ENCODE measurements at places on chromosomes 5 and 9. TPM values are rescaled to one million over a fixed set of nuclear protein-coding genes. Genes with fewer than 3 reads are reported as not detected.

- no peaks in the 10 kb centered on the region for H3K27me3 ChIP-seq
- H3K36me3 ChIP-seq = no peaks in the 10 kb centered on the region
- no peak overlapping the region for H3K4me3 ChIP-seq
These were observed 311.0 kb downstream of the AGTPBP1 start for GRCh38 chr9:85430659-85431338.

The RANBP17 gene
- total RNA-seq = 10.8 TPM

GRCh38 chr5:150500905-150501304 is 7.0 kb upstream of the NDST1 start:
- H3K27ac ChIP-seq = no peak overlapping the region
- H3K27me3 ChIP-seq = no peaks in the 10 kb centered on the region
- H3K4me3 ChIP-seq = no peak overlapping the region
- no peak for DNase-seq
- no peaks in the 10 kb centered on the region for H3K36me3 ChIP-seq
- H3K4me1 ChIP-seq = peaks cover 3% of the 10 kb centered on the region

DNA sequence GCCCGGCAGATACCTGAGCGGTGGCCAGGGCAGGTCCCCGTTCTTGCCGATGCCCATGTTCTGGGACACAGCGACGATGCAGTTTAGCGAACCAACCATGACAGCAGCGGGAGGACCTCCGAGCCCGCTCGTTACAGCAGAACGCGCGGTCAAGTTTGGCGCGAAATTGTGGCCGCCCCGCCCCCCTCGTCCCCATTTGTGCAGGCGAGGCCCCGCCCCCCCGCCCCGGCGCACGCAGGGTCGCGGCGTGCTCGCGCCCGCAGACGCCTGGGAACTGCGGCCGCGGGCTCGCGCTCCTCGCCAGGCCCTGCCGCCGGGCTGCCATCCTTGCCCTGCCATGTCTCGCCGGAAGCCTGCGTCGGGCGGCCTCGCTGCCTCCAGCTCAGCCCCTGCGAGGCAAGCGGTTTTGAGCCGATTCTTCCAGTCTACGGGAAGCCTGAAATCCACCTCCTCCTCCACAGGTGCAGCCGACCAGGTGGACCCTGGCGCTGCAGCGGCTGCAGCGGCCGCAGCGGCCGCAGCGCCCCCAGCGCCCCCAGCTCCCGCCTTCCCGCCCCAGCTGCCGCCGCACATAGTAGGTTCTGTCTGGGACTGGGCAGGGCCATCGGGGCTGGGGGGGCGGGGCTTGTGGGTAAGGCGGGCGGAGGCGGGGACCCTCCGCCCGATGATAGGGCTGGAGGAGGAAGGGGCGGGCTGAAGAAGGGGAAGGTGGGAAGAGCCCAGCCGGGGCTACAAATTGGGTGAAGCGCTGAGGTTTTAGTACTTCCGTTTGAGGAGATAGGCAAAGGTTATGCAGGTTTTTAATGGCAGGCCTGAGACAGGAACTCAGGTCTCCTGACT is at the start of the genes DHFR and MSH3:
TSS of gene DHFR (minus strand) at position 593 of the 840 bp plus-strand sequence. CDS start at position 99, 494 bp downstream.
TSS of gene MSH3 (plus strand) at position 262 of the 840 bp plus-strand sequence. CDS start at position 338, 76 bp downstream.
- DNase-seq = peak; percentile 95
- peak within 1 kb of the TSS; percentile 98 for H3K27ac ChIP-seq
- no peaks in the 10 kb centered on the region for H3K4me1 ChIP-seq
- no peaks in the 10 kb centered on the region for H3K27me3 ChIP-seq
- no peaks in the 10 kb centered on the region for H3K36me3 ChIP-seq

DNA sequence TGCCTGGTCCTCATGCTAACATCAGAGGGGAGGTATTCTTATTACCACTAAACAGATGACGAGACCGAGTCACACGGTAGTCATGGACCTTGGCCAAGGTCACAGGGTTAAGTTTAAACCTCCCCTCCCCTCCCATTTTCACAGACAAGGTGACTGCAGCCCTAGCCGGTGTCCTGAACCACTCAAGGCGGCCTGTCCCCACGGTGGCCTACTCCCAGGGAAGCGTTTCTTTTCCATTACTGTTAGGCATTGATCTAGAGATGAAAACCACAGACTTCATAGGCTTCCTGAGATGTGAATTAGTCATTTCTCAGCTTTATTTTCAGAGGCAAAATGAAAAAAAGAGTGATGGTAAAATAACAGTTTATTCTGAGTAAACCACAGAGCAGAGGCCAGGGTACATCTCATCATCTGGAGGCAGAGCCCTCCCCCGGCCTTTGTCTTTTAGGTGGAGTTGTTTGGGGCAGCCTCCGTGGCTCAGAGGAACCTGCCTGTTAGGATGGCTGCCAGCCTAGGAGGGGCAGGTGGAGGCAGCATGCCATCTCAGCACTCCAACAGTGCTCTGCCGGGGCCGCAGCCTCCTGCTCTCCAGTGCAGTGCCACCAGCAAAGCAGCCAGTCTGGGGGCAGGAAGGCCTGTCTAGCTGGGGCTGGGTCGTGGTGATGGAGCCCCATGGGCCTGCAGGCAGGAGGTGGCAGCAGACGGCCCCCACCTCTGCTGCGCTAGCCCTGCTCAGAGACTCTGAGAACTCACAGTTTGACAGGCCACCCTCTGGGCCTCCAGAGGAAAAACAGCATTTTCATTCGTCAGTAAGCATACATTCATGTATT is 71.2 kb downstream of the RAPGEF1 start:
- no peaks in the 10 kb centered on the region for H3K36me3 ChIP-seq
- no peaks in the 10 kb centered on the region for H3K27me3 ChIP-seq
- no peak overlapping the region for H3K4me3 ChIP-seq

DNA sequence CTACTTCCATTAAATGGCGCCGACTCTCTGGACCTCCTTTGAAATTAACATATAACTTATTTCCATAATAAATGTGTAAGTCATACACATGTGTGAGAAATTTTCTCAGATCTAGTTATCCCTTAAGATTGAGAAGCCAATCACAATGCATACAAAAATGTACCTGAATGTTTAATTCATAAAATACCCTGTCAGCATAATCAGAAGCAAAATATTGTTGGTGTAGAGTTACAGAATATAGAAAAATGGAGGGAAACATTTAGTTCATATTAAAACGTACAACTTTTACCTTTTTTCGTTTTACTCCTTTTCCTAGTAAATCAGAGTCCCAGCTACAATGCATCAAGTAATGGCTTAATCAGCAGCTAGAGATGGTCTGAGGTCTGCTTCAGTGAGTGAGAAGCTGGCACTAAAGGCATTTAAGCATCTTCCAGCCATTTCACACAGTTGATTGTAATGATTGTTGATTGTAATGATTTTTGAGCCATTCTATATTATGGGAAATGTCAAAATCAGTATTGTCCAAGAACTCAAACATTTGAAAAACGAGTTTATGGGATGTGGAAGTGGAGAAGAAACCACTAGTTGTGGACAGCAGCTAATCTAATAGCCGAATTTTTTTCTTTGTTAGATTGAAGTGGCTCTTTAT is 81.8 kb downstream of the ANXA1 start:
- no peak overlapping the region for H3K27ac ChIP-seq
- DNase-seq = no peak
- H3K36me3 ChIP-seq = no peaks in the 10 kb centered on the region
- no peaks in the 10 kb centered on the region for H3K27me3 ChIP-seq
- H3K4me3 ChIP-seq = no peak overlapping the region
- no peaks in the 10 kb centered on the region for H3K4me1 ChIP-seq

- H3K27me3 ChIP-seq = peaks cover 4% of the 10 kb centered on the region
- no peak overlapping the region for H3K4me3 ChIP-seq
- no peaks in the 10 kb centered on the region for H3K4me1 ChIP-seq
- H3K36me3 ChIP-seq = no peaks in the 10 kb centered on the region
- no peak overlapping the region for H3K27ac ChIP-seq
These were observed 8.5 kb downstream of the ELOVL7 start for GRCh38 chr5:60835554-60835953.

GRCh38 chr5:58763390-58763789 is 180.5 kb downstream of the RAB3C start:
- no peak overlapping the region for H3K27ac ChIP-seq
- no peaks in the 10 kb centered on the region for H3K27me3 ChIP-seq
- H3K4me1 ChIP-seq = no peaks in the 10 kb centered on the region

The MACIR gene
- 3.8 TPM for total RNA-seq

GRCh38 chr9:137423514-137424291 is 510 bp downstream of the NOXA1 start:
- H3K27me3 ChIP-seq = no peaks in the 10 kb centered on the region
- no peak overlapping the region for H3K27ac ChIP-seq
- no peaks in the 10 kb centered on the region for H3K4me1 ChIP-seq
- H3K36me3 ChIP-seq = no peaks in the 10 kb centered on the region

The MLANA gene
- total RNA-seq = not detected

- H3K4me3 ChIP-seq = no peak overlapping the region
- no peak overlapping the region for H3K27ac ChIP-seq
- DNase-seq = no peak
These were observed 11.7 kb downstream of the TSPAN17 start for GRCh38 chr5:176658817-176659511.

- peak within 1 kb of the TSS; percentile 66 for H3K4me3 ChIP-seq
- DNase-seq = peak; percentile 99
- no peaks in the 10 kb centered on the region for H3K36me3 ChIP-seq
- peak within 1 kb of the TSS; percentile 85 for H3K27ac ChIP-seq
- H3K27me3 ChIP-seq = no peaks in the 10 kb centered on the region
These were observed at the start of gene FANCC for GRCh38 chr9:95317119-95317892. TSS of gene FANCC (minus strand) at chr9:95317709. CDS start at chr9:95249291, 68,418 bp downstream.

GRCh38 chr9:134871697-134872340 is 8.8 kb upstream of the FCN2 start:
- H3K36me3 ChIP-seq = no peaks in the 10 kb centered on the region
- peak; percentile 31 for DNase-seq
- H3K27me3 ChIP-seq = no peaks in the 10 kb centered on the region
- no peaks in the 10 kb centered on the region for H3K4me1 ChIP-seq

- H3K27ac ChIP-seq = no peak overlapping the region
- H3K27me3 ChIP-seq = no peaks in the 10 kb centered on the region
- H3K4me3 ChIP-seq = no peak overlapping the region
These were observed 32.5 kb upstream of the ZNF366 start for GRCh38 chr5:72539726-72540125.

The DBH gene
- not detected for total RNA-seq

DNA sequence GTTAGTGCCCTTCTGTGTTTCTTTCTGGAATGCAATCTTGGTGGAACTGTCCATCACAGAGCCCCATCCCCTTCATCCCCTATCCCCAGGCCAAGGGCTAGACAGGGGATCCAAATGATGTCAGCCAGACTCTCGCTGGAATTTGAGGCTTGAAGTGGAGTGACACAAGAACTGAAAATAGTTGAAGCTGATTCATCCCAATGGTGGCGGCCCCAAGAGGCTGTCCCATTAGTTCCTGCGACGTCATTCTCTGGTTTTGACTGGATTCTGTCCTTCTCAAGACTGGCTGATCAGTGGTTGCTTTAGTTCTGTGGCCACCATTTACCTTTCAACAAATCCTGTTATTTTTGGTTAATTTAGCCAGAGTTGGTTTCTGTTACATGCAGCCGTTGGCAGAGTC is 59.9 kb downstream of the SUB1 start:
- peak overlapping the region; percentile 0 for H3K27ac ChIP-seq
- peaks cover 3% of the 10 kb centered on the region for H3K4me1 ChIP-seq
- no peak overlapping the region for H3K4me3 ChIP-seq
- H3K36me3 ChIP-seq = no peaks in the 10 kb centered on the region

DNA sequence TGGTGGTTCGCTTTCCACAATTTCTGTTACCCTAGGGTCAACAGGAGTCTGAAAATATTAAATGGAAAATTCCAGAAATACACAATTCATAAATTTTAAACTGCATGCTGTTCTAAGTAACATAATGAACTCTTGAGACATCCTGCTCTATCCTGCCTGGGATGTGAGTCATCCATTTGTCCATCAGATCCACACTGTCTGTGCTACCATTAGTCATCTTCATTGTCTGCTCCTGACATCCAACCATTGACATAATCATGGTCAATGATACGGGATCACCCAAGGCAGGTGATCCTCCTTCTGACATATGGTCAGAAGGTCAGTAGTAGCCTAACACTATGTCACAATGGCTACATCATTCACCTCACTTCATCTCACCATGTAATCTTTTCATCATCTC is 276.7 kb upstream of the KIF2A start:
- no peaks in the 10 kb centered on the region for H3K36me3 ChIP-seq
- no peaks in the 10 kb centered on the region for H3K27me3 ChIP-seq
- no peaks in the 10 kb centered on the region for H3K4me1 ChIP-seq
- no peak overlapping the region for H3K27ac ChIP-seq
- DNase-seq = no peak
- H3K4me3 ChIP-seq = no peak overlapping the region

DNA sequence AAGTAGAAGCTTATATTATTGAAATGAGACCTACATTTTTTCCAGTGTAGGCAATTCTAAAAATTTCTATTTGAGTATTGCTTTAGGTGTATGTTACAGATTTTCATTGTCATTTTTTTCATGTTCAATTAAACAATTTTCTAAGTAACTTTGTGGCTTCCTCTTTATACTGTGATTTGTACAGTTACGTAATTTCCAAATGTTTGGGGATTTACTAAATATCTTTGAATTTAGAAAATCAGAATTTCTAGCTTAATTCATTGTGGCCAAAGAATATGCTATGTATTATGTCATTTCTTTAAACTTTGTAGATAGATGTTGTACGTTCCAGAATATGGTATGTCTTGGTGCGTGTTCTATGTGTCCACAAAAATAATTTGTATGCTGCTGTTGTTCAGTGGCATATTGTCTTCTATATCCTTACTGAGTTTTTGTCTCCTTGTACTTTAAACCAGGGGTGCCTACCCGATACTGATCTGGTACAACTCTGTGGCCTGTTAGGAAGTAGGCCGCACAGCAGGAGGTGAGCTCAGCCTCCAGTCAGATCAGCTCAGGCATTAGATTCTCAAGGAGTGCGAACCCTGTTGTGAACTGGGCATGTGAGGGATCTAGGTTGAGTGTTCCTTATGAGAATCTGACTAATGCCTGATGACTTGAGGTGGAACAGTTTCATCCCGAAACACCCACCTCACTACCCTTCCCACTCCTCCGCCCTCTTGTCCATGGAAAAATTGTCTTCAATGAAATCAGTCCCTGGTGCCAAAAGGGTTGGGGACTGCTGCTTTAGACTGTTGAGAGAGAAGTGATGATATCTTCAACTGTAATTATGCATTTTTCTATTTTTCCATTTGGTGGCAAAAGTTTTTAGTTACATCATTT is 63.5 kb downstream of the UBE2R2 start:
- no peaks in the 10 kb centered on the region for H3K27me3 ChIP-seq
- no peak for DNase-seq
- no peaks in the 10 kb centered on the region for H3K36me3 ChIP-seq
- H3K4me3 ChIP-seq = no peak overlapping the region

DNA sequence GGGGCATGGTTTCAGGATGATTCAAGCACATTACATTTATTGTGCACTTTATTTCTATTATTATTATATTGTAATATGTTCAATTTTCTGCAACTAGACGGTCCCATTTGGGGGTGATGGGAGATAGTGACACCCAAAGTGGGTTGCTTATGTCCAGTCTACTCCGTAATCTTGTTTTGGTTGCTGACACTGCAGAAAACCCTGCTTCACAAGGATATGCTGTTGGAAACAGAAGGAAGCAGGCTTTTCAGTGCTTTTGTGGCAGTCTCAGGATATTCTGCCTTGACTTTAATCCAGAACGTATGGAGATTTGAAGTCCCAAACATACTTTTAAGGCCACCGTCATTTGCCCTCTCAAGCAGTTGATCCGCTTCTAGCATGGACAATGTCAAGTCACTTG is 47.5 kb upstream of the LARP1 start:
- H3K4me3 ChIP-seq = no peak overlapping the region
- no peak for DNase-seq
- no peaks in the 10 kb centered on the region for H3K27me3 ChIP-seq
- no peaks in the 10 kb centered on the region for H3K4me1 ChIP-seq

- DNase-seq = no peak
- no peaks in the 10 kb centered on the region for H3K4me1 ChIP-seq
- H3K27me3 ChIP-seq = no peaks in the 10 kb centered on the region
- H3K36me3 ChIP-seq = peaks cover 2% of the 10 kb centered on the region
These were observed 47.4 kb downstream of the ADAM19 start for GRCh38 chr5:157528036-157528632.

The CHD1 gene
- 51.8 TPM for total RNA-seq

The IFNA13 gene
- total RNA-seq = not detected

Data from aorta (tissue), 5 donors.